Stimulated activated CD4-positive, alpha-beta T cell treated with anti-CD3 and anti-CD28 coated beads, TNF-alpha, amount 100 ng/mL, for 1 hour (primary cell): ENCODE measurements at places on chromosomes 3 and 15.

DNA sequence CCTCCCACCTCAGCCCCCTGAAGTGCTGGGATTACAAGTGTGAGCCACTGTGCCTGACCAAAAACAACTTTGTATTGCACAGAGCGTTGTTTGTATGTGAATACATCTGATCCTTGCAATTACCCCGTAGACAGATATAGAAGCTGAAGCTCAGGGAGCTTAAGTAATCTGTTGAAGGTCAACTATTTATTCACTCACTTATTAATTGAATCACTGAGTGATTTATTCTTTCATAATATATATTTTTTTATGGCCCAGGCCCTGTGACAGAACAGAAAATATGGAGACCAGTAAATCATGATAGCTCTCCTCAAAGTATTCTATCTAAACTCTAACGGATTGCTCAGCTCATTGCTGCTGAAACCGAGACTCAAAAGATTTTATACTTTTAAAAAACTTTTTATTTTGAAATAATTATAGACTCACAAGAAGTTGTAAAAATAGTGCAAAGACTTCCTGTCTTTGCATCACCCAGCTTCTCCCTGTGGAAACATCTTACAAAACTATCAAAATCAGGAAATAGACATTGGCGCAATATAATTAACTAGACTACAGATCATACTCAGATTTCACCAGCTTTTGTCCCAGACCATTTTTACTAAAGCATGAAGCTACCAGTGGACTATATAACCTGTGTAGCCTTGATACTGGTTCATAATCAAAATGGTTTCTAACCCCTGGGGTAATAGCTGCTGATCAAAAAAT lies 466.1 kb downstream of the PDCD6IP start:
- no peak for DNase-seq

GRCh38 chr3:122944671-122945161 lies 82.8 kb downstream of the SEMA5B start:
- DNase-seq, result no peak

DNA sequence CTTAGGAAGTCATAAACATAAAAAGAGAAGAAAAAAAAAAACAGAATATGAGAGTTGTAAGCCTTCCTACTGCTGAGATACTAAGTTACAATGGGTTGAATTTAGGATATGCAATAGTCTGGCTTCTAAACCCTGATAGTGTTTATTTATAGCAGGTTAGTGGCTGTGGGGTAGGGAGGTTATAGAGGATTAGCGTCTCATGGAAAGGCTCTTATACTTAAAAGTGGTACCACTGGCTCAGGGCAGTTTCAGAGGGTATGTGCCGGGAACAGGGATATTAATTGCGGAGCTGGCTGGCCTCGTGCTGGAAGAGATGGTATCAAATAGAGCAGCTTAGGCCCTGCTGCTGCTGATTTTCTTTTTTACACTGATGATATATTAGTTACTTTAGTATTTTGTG lies 60.8 kb downstream of the PFN2 start:
- no peak for DNase-seq

DNA sequence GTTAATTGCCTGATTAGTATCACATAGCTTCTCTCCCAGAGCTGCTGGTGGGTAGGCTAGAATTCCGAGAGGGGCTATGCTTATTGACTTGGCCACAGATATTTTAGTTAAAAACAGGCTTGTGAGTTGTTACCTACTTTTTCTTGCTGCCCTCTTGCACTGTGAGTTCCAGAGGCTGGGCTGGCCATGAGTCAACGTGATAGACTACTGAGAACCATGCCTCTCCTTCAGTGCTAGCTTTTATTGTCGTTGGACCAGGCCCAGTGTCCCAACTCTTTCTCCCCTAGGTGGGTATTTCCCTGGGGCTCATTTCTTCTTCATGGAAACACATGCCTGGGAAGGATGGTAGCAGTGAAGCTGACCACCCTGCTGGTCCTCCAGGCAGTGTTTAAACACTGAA lies 20.4 kb upstream of the PCOLCE2 start:
- no peak for DNase-seq

DNA sequence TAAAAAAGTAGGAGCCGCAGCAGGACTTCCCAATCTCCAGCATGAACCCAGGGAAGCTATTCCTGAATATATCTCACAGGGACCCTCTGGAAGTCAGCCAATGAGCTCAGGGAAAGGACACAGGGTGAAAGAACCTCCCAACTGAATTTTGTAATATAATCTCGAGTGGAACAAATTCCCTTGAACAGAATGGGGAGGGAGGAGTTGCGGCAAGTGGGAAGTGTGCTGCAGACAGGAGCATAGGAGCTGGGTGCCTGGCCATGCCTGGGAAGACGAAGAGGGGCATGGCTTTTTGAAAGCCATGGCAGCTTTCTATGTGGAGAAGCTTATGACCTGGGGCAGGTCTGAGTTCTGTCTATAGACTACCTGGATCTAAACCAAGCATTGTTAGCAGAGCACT lies 98.4 kb downstream of the CBLB start:
- no peak for DNase-seq

DNA sequence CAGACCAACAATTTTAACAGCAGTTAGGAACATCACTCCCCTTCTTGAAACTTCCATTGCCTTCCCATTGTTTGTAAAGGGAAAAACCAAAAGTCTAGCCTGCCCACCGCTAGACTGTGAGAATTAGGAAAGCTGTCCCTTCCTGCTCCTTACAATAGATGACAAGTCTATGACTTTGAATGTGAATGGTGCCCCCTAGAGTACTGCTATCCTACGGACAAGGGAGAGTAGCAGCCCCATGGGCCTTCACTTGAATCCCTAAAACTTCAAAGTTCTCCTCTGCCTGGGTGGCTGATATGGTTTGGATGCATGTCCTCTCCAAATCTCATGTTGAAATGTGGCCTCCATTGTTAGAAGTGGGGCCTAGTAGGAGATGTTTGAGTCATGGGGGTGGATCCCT lies 41.0 kb upstream of the FSIP1 start:
- no peak for DNase-seq

GRCh38 chr3:94234177-94234788 lies 171.4 kb downstream of the NSUN3 start:
- no peak for DNase-seq
